Thoracic aorta (tissue), 2 donors: ENCODE measurements at places on chromosomes 7 and 10. TPM values are rescaled to one million over a fixed set of nuclear protein-coding genes. Genes with fewer than 3 reads are reported as not detected.

DNA sequence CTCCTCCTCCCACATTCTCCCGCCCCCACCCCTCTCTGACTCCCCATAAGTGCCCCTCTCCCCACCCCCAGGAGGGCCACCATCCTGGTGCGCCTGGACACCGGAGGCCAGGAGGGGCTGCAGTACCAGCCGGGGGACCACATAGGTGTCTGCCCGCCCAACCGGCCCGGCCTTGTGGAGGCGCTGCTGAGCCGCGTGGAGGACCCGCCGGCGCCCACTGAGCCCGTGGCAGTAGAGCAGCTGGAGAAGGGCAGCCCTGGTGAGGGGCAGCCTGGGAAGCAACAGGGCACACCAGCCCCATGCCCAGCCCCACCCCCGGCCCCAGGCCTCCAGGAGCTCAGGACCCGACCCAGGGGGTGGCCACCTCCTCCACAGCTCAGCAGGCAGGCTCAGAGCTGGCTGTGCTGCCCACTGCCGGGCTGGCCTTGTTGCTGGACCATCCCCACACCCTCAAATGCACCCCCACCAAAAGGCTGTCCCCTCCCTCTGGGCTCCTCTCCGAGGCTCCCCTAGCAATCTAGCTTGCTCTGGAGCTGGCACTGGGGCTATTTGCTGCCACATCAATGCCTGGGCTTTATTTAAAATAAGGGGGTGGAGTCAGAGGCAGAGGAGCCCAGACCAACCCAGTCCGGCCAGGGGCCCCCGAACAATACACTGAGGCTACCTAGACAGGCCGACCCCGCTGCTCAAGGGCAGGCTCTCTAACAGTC lies 14.8 kb downstream of the ATG9B start:
- H3K36me3 ChIP-seq: no peaks in the 10 kb centered on the region
- DNase-seq: no peak
- H3K4me1 ChIP-seq: peaks cover 9% of the 10 kb centered on the region
- peaks cover 4% of the 10 kb centered on the region for H3K27me3 ChIP-seq
- H3K27ac ChIP-seq: no peak overlapping the region

DNA sequence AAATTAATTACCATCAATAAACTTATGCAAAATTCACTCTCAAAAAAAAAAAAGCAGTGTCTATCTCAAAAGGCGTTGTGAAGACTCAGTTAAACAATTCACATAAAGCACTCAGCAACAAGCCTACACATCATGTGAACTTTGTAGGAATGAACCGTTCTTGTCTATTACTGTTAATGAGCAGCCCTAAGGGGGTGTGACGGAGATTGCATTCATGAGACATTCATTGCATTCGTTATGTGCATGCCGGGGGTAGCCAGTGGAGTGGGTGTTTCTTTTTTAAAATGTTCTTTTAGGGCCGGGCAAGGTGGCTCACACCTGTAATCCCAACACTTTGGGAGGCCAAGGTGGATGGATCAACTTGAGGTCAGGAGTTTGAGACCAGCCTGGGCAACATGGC lies 193.0 kb downstream of the PRPF18 start:
- no peaks in the 10 kb centered on the region for H3K4me1 ChIP-seq
- DNase-seq: no peak
- no peak overlapping the region for H3K4me3 ChIP-seq

DNA sequence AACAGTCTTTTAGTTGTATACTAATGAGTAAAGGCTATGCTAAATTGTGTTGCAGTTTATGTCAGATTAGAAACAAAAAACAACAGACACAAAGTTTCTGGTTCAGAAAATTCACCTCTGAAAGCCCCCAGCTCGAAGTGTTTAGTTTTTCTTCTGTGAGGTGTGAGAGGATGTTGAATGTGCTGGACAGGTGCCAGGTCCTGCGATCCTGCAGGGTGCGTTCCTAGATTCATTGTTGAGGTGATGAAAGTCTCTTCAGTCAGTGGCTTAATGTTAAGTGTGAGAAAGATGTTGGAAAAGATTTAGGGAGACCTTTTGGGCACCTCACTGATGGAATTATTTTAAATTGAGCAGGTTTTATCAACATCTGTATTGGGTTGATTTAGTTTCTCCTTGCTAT lies 287.3 kb downstream of the SDK1 start:
- H3K27ac ChIP-seq: no peak overlapping the region
- H3K27me3 ChIP-seq: no peaks in the 10 kb centered on the region
- H3K4me3 ChIP-seq: no peak overlapping the region
- no peaks in the 10 kb centered on the region for H3K36me3 ChIP-seq
- DNase-seq: no peak
- H3K4me1 ChIP-seq: no peaks in the 10 kb centered on the region

The FGF8 gene
- total RNA-seq: not detected

The EBLN1 gene
- total RNA-seq: not detected

GRCh38 chr10:109875151-109875568 lies 48.2 kb downstream of the XPNPEP1 start:
- H3K4me1 ChIP-seq: no peaks in the 10 kb centered on the region
- peaks cover 60% of the 10 kb centered on the region for H3K36me3 ChIP-seq
- H3K27ac ChIP-seq: no peak overlapping the region
- H3K4me3 ChIP-seq: no peak overlapping the region

GRCh38 chr7:2405601-2406345 lies 2.4 kb downstream of the CHST12 start:
- no peak for DNase-seq
- H3K36me3 ChIP-seq: no peaks in the 10 kb centered on the region
- H3K27ac ChIP-seq: no peak overlapping the region
- no peaks in the 10 kb centered on the region for H3K27me3 ChIP-seq

DNA sequence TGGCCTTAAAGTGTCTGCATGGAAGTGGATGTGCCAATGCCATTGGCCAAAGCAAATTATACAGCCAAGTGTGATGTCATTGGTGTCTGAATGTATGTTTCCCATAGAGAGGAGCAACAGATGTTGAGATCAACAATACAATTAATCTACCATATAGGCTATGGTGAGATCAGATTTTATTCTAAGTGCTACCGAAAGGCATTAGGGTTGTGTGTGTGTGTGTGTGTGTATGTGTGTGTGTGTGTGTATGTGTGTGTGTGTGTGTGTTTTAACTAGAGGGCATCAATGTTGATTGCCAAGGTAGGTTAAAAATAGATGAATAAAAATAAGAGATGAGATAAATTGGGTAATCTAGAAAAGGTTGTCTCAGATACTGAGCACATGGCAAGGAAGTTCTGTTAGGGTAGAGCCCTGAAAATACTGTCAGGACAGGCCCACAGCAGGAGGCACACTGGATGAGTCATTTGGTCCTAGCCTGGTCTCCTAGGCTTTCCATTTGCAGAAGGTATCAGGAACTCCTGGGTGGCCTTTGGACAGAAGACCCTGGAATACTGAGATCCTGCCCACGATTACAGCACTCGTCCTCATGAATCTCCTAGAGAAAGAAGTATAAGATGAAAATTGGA lies 446.0 kb upstream of the PODXL start:
- H3K4me1 ChIP-seq: peaks cover 6% of the 10 kb centered on the region
- H3K27me3 ChIP-seq: no peaks in the 10 kb centered on the region
- H3K4me3 ChIP-seq: no peak overlapping the region
- no peak for DNase-seq

The ADAP1 gene
- 24.6 TPM for total RNA-seq

DNA sequence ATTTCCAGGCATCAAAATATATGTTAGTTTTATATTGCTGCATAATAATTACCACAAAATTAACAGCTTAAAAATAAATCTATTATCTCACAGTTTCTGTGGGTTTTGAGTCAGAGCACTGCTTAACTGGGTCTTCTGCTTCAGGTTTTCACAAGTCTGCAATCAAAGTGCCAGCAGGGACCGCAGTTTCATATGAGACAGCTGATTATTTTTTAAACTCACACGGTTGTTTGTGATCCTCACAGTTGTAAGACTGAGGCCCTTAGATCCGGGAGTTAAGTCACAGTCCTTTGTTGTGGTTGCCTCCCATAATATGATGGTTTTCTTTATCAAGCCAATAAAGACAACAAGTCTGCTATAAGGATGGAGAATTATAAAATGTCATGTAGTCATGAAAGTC lies 146.0 kb upstream of the ZWINT start:
- no peaks in the 10 kb centered on the region for H3K36me3 ChIP-seq
- no peak overlapping the region for H3K4me3 ChIP-seq
- H3K27me3 ChIP-seq: no peaks in the 10 kb centered on the region
- no peak for DNase-seq
- H3K4me1 ChIP-seq: no peaks in the 10 kb centered on the region
- no peak overlapping the region for H3K27ac ChIP-seq

DNA sequence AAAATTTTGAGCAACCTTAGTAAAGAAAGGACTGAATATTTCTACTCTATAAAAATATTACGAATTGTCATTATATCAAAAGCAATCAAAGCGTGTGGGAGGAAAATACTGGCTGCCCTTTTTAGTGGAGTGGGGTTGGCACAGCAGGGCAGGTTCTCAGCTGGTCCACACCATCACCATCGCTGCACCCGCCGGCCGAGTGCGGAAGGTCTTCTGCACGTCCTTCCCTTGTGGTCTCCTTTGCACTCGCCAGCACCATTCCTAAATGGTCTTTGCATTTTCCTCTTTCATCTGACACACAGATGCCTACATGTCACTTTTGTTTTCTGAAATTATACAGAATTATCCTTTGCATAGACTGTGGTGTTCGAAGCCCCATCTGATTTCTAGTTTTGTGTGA lies 116.6 kb upstream of the LANCL2 start:
- no peak for DNase-seq
- H3K36me3 ChIP-seq: no peaks in the 10 kb centered on the region
- no peak overlapping the region for H3K27ac ChIP-seq
- no peaks in the 10 kb centered on the region for H3K27me3 ChIP-seq
- H3K4me3 ChIP-seq: no peak overlapping the region
- no peaks in the 10 kb centered on the region for H3K4me1 ChIP-seq

The TMEM176A gene
- total RNA-seq: 9.1 TPM

The CRHR2 gene
- total RNA-seq: not detected

GRCh38 chr7:48074204-48074654 lies 14.8 kb upstream of the UPP1 start:
- peaks cover 3% of the 10 kb centered on the region for H3K4me1 ChIP-seq
- H3K36me3 ChIP-seq: no peaks in the 10 kb centered on the region
- DNase-seq: no peak
- no peaks in the 10 kb centered on the region for H3K27me3 ChIP-seq

GRCh38 chr7:1125603-1125969 lies 34.4 kb downstream of the ZFAND2A start:
- H3K4me1 ChIP-seq: peaks cover 10% of the 10 kb centered on the region
- DNase-seq: no peak
- no peak overlapping the region for H3K27ac ChIP-seq
- H3K4me3 ChIP-seq: no peak overlapping the region

The RNF133 gene
- 4.6 TPM for total RNA-seq

GRCh38 chr10:58152673-58153263 lies 114.9 kb downstream of the IPMK start:
- H3K36me3 ChIP-seq: no peaks in the 10 kb centered on the region
- H3K4me1 ChIP-seq: no peaks in the 10 kb centered on the region
- no peak for DNase-seq
- no peak overlapping the region for H3K27ac ChIP-seq

The CTAGE8 gene
- 2.1 TPM for total RNA-seq

The FEZF1 gene
- total RNA-seq: not detected

The OPN1SW gene
- not detected for total RNA-seq

- H3K27ac ChIP-seq: no peak overlapping the region
- peaks cover 12% of the 10 kb centered on the region for H3K4me1 ChIP-seq
- peaks cover 8% of the 10 kb centered on the region for H3K36me3 ChIP-seq
- H3K27me3 ChIP-seq: no peaks in the 10 kb centered on the region
- DNase-seq: no peak
These were observed 22.9 kb downstream of the FAM3C start for GRCh38 chr7:121373177-121373576.

GRCh38 chr10:69568472-69569395 lies 4.5 kb downstream of the NEUROG3 start:
- DNase-seq: no peak
- peaks cover 6% of the 10 kb centered on the region for H3K27me3 ChIP-seq
- H3K4me3 ChIP-seq: no peak overlapping the region
- no peak overlapping the region for H3K27ac ChIP-seq

DNA sequence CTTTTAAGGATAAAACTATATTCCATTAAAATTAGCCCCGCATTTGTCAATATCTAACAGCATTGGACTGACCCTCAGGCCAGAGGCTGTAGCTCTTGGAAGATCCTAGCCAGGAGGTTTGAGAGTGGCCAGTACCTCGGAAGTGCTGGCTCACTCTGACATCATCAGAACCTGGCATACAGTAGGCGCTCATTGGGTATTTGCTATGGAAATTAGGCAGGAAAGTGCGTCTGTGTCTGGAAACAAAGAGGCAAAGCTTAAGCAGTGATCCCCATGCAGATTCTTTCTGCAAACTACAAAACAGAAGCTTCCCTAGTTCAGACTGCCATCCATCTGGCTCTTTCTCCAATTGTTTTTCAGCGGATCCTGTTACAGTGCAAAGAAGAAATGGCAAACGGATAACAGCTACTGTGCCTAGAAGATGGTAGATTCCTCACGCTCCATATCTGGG lies 1.7 kb upstream of the PRKCQ start:
- H3K4me1 ChIP-seq: no peaks in the 10 kb centered on the region
- no peak overlapping the region for H3K4me3 ChIP-seq
- no peak overlapping the region for H3K27ac ChIP-seq
- no peaks in the 10 kb centered on the region for H3K36me3 ChIP-seq
- no peaks in the 10 kb centered on the region for H3K27me3 ChIP-seq
